Suppressor macrophage (primary cell): ENCODE measurements at places on chromosomes 2 and 18.
A peak's percentile ranks its signal among the peaks of the same experiment; 100 is the strongest.

DNA sequence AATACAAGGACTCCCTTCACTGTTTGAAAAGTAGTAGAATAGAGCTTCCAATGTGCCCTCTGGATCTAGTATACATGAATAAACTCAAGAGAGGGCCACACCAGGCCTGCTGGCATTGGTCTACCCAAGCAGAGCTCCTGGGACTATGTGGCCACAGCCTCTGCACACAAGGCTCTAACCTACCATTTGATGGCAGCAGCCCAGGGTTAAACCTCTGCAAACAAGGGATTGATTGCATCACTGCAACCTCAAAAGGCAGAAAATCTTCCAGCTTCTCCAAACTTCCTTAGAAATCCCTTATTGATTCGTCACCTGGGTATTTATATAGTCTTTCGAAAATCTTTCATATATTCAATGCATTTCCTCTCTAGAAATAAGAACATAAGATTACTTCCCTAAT is 147.6 kb upstream of the SETBP1 start:
- no peak for DNase-seq

DNA sequence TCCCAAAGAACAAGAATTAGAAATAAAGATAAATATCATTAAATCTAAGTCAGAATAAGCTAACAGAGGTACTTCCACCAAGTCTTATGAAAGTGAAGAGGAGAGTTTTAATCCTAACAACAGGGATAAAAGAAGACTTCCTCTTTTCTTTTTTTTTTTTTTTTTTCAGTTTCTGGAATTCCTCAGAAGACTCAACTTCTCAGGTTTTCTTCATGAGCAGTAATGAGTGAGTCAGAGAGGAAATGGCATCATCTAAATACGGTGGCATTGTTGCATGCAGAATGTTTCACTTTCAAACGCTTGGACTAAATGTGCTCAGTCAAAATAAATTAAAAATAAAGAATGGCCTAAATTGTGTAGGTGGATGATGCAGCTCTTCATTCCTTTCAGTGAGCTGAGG is 45.6 kb upstream of the ARHGAP15 start:
- DNase-seq: peak; percentile 86

DNA sequence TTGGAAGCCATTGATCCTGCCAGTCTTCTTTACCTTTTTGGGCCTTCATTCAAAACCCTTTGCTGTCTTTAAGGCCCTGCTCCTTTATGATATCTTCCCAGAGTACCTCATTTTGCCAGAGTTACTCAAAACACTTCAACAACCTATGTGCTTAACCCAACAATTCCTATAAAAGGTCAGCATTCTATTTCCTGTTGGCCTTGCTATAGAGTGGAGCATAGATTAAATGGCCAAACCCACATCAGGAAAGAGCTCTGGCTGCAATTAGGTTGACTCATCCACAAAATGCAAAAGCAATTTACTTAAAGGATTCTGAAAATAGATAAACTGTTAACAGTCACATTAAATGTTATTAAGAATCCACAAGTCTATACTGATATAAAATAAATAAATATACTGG is 21.2 kb downstream of the MRPL33 start:
- DNase-seq: no peak

DNA sequence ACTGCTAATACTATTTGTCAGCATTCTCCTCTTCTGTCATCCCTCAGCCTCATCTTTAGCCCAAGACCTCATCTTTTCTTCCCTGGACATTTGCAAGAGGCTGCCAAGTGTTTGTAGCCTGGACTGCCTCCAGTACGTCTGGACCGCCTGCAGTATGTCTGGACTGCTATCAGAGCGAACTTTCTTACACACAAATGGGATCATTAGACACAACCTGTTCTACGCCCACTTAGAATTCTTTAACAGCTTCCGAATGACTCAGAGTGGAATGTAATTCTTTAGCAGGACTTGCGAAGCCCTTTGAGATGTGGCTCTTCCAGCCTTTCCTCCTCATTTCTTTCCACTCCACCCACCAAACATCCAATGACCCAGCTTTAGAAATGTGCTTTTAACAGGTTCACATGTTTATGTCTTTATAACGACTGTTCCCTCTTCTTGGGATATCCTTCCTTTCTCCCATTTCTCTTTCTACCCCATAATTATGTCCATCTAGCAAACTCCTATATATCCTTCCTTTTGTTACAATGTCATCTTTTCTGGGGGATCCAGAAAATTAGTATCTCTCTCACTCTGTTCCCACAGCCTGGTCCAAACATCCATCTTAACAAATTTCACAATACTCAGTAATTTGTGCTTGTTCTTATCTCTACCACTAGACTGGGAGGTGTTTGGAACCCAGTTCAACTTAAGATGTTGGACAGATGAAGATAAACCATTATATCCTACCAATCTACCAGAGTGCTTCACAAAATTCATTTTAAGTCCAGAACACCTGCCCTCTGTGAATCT is 171.3 kb upstream of the PGAP1 start:
- no peak for DNase-seq

DNA sequence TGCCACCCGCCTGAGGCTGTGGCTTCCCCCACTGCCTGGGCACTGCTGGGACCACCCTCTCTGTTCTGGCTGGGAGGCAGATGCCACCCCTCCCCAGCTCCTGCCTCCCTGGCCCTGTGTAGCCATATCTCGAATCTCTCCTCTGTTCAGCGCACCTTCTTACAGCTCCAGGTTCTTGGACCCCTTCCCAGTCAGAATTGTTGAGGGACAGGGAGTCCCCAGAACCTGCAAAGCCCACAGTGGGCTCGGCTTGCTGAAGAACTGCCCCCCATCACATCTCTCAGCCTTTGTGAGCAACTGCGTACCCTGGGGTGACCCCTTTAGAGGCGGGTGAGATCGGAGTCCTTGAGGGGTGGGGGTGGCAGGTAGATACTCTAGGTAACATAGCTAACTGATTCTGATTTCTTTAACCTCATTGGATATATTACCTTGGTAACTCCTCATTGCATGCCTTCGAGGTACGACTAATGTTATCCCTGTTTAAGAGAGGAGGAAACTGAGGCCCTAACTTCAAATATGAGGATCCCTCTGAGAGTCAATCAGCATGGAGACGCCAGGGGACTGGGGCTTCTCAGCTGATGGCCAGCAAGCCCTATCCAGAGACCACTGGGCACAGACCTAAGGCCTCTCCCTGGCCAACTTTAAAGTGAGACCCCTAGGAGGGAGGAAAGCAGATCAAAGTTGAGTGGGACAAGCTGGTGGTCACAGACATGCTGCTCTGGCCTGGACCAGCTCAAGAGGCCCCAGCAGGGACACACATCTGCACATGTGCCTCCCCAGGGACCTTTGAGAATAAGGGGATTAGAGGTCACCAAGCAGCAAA is 101.3 kb downstream of the CAPN13 start:
- no peak for DNase-seq

- DNase-seq: no peak
Measured at GRCh38 chr2:164642946-164643555, 21.8 kb upstream of the GRB14 start.
